Stimulated activated CD4-positive, alpha-beta T cell treated with anti-CD3 and anti-CD28 coated beads, Interleukin-12 subunit alpha, Interleukin-12 subunit beta, amount 100 ng/mL, for 24 hours (primary cell): ENCODE measurements at places on chromosomes 2 and 18.

DNA sequence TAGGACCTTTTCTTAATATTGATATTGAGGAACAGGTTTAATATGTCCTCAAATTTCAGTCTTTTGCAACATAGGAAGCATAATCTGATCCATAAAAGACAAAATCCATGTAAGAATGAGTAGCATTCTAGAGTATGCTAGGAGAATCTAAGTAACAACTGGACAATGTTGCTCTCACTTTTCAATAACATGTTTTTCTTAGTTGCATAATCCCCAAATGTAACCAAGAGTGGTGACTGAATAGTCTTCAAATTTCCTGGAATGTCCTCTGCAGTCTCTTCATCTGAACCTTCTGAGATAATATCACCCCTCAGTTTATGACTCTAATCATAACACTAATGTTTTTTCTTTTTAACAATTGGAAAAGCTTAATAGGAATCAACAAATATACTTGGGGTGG lies 110.0 kb upstream of the ZEB2 start:
- no peak for DNase-seq

GRCh38 chr2:219671279-219671678 lies 43.8 kb downstream of the SLC4A3 start:
- DNase-seq: no peak

- peak; percentile 7 for DNase-seq
Observed at GRCh38 chr2:207337234-207338219, 171.8 kb upstream of the KLF7 start.

- no peak for DNase-seq
Observed at GRCh38 chr2:33304032-33304864, 172.2 kb upstream of the RASGRP3 start.

DNA sequence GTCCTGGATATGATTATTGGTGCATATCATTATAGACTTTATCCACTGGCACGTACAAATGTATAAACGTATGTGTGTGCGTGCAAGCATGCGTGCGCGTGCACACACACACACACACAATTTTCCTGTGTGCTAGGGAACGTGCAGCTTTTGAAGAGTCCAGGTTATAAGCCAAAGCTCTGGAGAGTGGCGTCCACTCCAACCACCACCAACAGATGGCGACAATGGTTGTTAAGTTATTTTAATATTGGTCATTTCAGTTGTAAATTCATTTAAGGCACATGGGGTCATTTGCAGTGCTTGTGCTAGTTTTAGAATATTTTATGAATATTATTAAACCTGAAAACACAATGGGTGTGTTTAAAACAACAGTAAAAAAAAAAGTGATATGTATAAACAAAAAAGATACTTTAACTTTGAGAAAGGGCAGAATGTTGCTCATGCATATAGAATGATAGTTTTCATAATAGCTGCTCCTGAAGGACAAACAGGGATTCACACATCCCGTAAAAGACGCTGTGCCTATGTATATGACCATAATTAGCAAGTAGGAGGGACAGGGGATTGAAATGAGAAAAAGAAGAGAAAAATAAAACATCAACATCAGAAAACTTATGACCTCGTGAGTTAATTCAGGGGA lies 124.2 kb upstream of the ITGB6 start:
- DNase-seq: peak; percentile 37

DNA sequence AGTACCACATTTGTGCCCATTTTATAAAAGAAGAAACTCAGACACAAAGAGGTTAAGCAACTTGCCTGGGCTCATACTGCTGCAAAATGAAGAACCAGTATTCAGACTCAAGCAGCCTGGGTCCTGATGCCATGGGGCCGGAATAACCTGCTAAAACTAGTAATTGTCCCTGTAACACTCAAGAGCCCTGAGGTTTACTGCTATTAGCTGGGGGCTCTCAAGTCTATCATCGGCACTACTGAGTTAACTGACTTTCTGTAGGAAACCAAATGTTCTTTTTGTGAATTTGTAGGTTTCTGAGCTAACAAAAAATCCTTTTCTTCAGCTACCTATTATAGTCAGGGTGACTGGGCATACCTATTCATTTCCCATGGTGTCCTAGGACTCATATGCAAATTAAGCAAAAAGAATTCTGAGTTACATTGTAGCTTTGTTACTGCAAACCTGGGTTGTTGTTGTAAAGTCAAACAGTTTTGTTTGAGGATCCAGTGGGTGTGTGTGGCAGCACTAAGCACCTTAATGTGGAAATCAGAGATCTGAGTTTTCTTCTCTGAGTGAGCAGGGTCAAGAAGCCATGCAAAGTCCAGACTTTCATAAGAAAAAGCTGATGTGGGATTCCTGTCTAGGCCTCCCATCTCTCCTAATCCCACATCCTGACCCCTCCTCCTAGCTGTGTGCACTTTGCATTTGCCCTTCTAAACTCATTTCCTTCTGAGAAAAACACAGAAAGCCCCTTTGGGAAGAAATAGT lies 72.4 kb upstream of the TNP1 start:
- DNase-seq: no peak

DNA sequence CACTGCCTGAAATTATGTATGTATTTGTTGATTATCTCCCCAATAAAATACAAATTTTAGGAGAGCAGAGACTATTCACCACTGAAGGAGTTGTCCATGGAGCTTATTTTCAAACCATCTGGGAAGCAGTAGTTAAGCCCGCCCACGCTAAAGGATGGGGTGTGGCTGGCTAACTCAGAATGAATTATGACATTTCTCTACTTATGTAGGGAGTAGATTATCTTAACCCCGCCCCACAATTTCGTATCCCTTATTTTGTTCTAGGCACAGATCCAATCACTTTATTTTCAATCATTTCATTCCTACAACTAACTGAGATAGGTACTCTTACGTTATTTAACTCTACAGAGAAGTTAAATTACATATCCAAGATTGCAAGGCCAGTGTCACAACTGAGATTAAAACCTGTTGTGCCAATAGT lies 1.4 kb upstream of the LAPTM4A start:
- DNase-seq: no peak

GRCh38 chr2:241772063-241772499 lies 4.5 kb upstream of the GAL3ST2 start:
- no peak for DNase-seq

DNA sequence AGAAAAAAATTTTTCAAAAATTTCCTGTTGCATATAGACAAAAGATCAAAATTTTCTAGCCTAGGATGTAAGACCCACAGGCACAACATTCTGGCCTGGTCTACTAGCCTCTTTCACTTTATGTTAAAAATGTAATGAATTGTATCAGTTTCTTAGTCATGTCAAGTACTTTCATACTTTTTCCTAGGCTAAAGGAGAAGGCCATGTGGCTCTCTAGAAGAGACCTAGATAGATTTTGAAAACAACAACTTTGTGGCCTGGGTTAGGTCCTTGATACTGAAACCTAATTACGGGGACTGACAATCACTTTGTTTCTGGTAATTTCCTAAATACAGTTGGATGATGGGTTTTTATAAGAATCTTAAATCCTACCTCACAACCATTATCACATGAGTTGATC lies 74.8 kb upstream of the FSIP2 start:
- no peak for DNase-seq

GRCh38 chr2:30971231-30972025 lies 164.2 kb upstream of the CAPN13 start:
- no peak for DNase-seq

DNA sequence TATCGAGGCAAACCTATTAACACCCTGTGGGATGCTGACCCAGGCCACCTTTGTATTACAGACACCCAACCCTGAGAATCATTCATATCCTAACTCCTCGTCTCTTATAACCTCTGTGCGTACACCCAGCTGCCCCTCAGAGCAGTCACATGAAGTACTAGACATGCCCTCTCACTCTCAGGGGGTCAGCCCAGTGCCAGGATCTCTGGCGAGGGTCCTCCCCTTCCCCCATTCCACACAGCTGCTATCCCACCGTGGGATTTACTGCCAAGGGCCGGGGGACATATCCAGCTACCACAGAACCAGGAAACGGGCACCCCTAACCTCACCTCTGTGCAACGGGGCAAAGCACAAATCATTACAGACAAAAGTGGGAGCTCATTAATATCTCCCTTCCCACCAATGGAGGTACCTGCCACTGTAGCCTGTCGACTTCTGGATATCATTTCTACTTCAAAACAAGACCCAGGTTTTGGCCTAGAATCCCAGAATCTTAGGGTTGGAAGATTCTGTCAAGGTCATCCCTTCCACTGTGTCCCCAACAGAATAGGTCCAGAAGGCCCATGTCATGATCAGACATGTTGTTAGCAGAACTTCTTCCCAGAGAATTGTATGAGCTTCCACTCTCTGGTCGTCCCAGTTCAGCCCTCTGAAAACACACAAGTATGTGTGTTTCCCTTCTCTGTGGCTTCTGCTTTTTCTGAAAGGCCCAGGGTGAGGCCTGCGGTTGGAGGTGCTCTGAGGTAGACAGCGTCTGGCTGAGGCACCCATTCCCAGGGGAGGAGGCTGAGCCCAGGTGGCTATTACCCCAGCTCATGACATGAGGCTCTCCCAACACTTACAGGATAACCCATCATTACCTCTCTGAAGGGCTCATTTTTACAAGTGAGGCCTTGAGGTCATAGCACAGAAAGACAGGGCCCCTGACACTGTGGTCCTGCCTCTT lies 1.7 kb downstream of the TMBIM1 start:
- peak; percentile 41 for DNase-seq

- no peak for DNase-seq
Observed at GRCh38 chr2:201924453-201924852, 109.2 kb upstream of the FZD7 start.

- DNase-seq: no peak
Observed at GRCh38 chr2:2219984-2220383, 111.1 kb downstream of the MYT1L start.

GRCh38 chr2:85767803-85768665 lies 14.2 kb downstream of the ATOH8 start:
- no peak for DNase-seq
